ENCODE measurements at places on chromosomes 6 and 20.

GRCh38 chr20:34632870-34633452 is 43.9 kb downstream of the PIGU start:
- no peak for DNase-seq

GRCh38 chr20:58819921-58820320 is 30.8 kb downstream of the GNAS-AS1 start:
- no peak for DNase-seq

- DNase-seq = no peak
Measured at GRCh38 chr6:167817729-167818128, 9.0 kb upstream of the AFDN start.

- no peak for DNase-seq
Measured at GRCh38 chr20:51095633-51096521, 73.0 kb upstream of the KCNG1 start.

DNA sequence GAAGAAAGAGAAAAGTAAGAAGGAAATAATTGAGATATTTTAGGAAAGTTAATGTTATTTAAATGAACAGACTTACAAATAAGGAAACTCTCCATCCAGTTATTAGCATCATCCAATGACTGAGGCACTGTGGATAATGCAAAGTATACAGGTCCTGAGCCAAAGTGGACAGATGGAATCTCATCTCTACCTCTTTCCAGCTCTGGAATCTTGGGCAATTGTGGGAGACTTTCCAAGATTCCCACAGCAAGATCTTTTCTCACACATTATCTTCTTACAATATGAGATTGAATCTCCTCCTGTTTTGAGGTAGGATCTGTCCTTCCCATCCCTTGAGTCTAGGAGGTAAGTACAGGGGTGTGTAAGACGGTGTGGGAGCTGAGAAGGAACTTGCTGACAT is 28.9 kb downstream of the HTR1E start:
- no peak for DNase-seq

DNA sequence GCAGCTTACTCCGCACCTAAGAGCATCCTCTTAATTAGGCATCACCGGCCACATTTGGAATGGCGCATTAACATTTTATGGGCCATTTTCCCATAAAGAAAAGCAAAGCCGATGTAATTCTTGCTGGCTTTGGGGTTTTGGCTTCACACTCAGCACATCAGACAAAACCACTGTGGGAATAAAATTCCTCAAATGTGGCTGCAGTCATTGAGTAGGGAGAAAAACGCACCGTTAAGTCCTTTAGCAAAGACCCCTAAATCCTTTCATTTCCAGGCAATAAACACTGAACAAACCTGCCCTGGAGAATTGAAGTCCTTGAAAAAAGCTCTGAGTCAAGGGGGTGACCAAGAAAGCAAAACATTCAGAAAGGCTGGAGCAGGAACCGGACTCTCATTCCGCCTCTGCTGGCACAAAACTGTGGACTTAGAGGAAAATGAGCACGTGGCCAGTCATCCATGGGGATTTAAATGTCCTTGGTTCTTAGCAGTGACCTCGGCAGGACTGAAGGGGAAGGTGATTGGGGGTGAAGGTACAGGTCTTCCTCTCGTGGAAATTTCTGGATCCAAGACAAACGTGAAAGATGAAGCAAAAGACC is 102.9 kb downstream of the CDH4 start:
- no peak for DNase-seq

DNA sequence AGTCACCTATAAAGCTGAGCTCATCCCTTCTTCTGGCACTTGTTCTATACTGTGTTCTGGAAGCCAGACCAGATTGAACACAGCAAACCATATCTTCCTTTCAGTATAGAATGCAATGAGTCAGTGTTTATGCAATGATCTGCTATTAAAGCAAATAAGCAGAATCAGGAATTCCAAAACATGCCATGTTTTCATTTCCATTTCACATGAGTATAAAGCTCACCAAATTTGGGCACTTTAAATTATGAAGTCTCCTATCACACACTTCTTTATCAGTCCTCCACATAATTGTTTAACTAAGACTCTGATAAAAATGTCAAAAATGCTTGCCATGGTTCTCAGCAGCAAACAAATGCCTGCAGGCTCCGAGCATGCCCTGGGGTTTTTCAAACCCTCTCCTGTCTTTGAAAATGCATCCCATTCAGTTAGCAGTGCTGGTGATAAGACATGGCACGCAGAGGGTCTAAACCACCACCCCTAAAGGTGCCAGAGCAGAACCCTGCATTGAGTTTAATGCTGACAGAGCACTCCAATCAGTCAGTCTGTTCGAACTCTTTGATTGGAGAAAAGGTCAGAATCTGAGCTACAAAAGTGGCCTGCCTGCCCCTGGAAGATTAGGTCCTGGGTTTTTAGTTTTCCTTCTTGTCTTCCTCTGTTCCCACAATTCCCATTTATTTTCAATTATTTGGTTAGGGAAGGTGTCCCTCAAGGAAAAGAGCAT is 234.1 kb downstream of the GMPR start:
- DNase-seq = no peak

DNA sequence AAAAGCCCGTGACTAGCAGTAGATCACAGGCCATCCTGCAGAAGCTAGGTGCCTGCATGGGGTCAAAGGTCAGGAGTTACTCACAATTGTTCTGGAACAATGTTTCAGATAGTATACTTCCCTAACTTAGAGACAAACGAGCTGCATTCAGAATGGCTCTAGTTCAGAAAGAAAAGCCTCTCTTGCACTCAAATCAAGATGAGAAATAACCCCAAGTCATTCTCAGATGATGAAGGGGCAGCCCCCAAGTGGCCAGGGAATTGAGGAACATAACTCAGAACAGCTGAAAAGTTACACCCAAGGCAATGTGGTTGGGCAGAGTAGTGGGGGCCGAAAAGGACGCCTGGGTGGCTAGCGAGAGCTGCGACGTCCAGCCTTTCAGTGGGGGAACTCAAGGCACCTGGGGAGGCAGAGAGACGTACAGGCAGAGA is 27.8 kb downstream of the FYN start:
- DNase-seq = no peak

- DNase-seq = no peak
Measured at GRCh38 chr6:39913391-39913916, 20.8 kb downstream of the MOCS1 start.

- no peak for DNase-seq
Measured at GRCh38 chr6:35086282-35086632, 54.9 kb downstream of the TCP11 start.

DNA sequence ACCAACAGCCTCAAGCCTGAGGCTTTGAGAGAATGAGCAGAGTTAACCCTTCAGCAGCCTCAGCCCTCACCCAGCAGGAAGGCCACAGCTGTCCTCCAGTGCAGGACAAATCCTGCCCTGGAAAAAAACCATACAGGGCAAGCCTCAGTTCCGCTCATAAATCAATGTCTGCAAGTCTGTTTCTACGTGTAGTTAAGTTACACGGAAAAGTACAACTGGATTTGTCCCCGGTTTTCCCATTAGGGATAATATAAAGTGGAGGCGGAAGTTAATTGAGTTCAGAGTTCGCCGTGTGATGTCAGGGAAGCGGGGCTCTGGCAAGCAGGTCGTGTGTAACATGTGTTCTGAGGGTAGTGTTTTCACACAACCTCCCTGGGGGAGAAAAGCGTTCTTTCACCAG is 44.2 kb upstream of the EYA2 start:
- DNase-seq = no peak

- DNase-seq = no peak
Measured at GRCh38 chr6:27517928-27518787, 45.3 kb upstream of the ZNF184 start.

- no peak for DNase-seq
Measured at GRCh38 chr6:1724124-1724523, 114.4 kb downstream of the FOXC1 start.

DNA sequence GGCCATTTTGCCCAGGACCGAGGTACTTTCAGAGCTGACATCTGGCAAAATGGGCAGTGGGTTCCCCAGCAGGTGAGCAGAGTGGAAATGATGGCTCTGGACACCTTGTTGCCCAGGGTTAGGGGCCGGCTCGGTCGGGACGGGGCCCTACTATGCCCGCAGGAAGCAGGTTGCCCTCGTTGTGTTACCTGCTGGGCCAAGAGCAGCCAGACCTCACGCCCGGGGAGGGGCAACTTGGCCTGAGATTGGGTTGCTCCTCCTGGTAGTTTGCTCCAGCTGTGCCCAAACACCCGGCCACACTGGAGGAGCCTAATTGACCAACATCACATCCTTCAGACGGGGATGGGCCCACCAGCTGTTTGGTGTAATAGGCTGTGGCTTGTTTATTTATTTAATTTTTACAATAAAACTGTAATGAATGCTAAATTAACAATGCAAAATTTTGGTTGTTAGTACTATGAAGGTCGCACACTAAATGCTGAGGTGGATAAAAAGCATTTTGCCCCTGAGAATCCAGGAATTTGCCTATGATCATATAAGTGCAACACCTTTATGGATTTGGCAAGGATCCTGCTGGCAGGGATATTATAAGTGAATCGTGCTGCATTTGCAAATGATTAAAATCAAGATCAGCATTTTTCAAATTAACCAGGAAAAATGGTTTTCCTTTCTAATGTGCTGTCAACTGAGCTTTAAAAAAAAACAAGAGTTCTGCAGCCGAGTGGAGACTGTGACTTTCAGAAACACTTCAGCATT is 26.6 kb upstream of the PCMTD2 start:
- no peak for DNase-seq

GRCh38 chr6:4220558-4220957 is 85.2 kb upstream of the ECI2 start:
- no peak for DNase-seq

DNA sequence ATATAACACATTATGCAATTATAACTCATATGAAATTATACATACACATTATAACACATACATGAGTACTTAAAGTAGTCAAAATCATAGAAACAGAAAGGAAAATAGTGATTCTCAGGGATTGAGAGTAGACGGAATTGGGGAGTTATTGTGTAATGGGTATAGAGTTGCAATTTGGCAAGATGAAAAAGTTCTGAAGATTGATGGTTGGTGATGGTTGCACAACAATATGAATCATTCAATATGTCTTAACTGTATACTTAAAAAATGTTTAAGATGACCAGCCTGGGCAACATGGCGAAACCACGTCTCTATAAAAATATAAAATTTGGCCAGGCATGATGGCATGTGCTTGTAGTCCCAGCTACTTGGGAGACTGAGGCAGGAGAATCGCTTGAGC is 372.7 kb downstream of the CDKAL1 start:
- no peak for DNase-seq

DNA sequence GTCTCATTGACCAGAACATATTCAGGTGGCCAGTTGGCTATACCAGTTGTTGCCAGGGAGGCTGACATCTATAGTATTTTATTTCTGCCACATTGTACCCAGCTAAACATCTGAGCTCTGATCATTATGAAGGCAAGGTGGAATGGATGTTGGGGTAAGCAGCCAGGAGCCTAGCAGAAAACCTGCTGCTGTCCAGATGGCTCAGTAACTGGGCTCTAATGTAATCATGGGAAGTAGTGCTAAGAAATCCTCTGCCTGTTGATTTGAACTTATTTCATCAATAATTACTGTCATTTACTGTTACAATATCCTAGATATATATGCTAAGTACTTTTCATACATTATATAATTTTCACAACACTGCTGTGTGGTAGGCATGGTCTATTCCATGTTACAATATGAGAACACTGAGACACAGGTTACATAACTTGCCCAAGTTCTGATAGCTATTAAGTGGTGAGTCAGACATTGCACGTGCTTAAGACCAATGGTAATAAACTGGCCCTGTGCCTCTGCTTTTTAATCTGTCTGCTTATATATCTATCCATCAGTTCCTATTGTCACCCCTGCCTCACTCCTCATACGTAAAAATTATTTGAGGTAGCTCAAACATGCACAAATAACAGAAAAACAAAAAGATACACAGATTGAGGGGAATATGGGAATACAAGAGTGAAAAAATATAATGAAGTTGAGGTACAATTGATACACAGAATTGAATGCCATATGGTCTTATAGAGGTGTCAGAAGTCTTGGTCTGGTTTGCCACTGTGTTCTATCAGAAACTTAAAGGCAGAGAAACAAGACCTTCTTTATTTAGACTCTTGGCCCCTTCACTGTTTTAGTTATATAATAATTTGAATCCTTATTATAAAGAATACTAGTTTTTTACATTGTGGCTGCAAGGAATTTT is 25.2 kb downstream of the TBPL1 start:
- DNase-seq = no peak

GRCh38 chr20:64032706-64033624 is 3.0 kb upstream of the C20orf204 start:
- no peak for DNase-seq

DNA sequence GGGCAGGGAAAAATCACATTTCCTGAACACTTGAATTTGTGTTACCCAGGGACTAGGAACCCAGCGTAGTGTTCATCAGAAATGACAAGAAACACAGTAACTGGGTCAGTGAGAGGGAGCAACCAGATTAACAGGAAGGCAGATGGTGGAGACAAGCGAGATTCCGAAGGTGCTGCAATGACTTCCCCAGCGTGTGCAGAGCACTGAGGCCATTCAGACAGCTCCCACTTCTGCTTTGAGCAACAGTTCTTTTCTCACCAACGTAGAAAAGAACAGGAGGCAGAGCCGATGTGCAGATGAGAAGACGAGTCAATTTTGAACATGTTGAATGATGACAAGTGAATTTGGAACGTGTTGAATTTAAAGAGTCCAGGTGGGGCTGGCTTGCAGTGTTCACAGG is 63.1 kb upstream of the IFNGR1 start:
- DNase-seq = no peak

- DNase-seq = no peak
Measured at GRCh38 chr20:58646257-58646656, 4.8 kb upstream of the STX16 start.

DNA sequence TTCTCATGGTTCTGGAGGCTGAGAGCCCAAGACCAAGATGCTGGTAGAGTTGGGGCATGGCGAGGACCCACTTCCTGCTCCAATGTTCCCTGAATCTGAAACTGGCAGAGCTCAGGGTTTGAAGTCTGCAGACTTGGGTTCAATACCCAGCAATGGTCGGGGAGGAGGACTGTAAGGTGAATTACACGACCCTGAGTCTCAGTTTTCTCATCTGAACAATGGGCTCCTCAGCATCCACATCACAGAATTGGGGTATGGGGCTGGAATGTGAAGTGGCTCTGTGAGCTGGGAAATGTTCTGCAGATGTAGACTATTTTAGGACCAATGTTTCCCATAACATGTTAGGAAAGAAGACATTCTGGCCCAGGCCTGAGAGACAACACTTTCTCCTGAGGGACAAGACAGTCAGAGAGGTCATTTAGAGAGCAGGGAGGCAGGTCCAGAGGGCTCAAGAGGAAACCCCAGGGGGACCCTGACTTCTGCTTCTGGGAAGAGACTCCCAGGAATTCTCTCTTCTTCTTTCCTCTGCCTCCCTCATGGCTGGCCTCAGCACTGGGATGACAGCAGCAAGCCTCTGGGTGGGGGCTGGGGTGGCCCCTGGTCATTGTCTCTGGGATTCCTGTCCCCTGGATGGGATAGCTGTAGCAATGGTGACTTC is 141.3 kb upstream of the PMEPA1 start:
- DNase-seq = no peak

- DNase-seq = no peak
Measured at GRCh38 chr6:80932359-80932758, 820.1 kb downstream of the TENT5A start.

All from stimulated activated CD8-positive, alpha-beta memory T cell treated with anti-CD3 and anti-CD28 coated beads, Interleukin-7, amount 100 ng/mL, for 4 hours (primary cell).